ENCODE measurements at places on chromosomes 2 and 18.

DNA sequence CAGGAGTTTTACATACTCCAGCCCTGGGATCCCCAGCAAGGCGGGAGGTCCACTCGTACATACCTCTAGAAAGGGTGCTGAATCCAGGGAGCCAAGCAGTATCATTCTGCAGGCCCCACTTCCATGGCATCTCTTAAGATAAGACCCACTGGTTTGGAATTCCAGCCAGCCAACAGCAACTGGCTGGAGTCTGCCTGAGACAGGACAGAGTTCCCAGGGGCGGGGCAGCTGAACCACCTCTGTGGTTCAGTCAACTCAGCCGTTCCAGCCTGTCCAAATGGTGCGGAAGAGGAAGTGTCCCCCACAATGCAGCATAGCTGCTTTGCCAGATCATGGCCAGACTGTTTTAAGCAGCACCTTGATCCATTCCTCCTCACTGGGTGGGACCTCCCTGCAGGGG is 33.2 kb downstream of the ZNF892 start:
- no peak for DNase-seq

DNA sequence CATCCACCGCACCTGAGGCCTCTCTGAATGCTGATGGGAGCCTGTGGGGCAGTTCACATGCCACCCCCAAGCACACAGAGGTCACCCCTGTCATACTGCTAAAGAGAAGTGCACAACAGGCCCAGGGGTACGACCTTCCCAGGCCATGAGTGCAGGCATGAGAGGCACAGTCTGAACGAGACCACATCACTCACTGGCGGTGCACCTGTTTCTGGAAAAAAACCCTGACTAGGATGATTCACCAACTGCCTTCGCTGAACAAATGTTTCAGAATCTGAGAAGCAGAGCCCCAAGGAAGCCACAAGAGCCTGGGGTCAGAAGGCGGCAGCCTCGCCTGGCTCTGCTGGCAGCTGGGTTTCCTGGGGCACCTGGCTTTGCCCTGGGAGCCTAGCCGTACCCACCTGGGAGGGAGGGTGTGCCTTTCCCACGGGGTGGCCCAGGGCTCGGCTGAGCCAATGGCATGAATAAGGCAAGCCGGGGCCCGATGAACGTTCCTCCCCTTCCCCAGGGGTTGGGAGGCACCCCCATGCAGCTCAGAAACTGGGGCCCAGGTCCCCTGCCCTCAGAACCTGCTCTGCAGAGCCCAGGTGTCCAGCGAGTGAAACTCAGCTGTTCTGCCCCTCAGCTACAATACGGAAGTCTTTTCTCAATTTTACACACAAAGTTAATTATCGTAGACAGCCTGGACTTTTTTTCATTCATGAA is 73.8 kb downstream of the HDAC4 start:
- DNase-seq, result peak; percentile 89

- DNase-seq, result no peak
Observed at GRCh38 chr18:4232656-4233055, 222.5 kb downstream of the DLGAP1 start.

GRCh38 chr2:88059979-88060906 is 4.7 kb upstream of the KRCC1 start:
- DNase-seq, result peak; percentile 52

- no peak for DNase-seq
Observed at GRCh38 chr2:10720947-10721395, 459 bp upstream of the ATP6V1C2 start.

GRCh38 chr2:239687441-239687840 is 286.6 kb upstream of the HDAC4 start:
- DNase-seq, result no peak

GRCh38 chr2:64226611-64227010 is 82.4 kb upstream of the PELI1 start:
- DNase-seq, result no peak

GRCh38 chr2:40450796-40451430 is 977 bp downstream of the SLC8A1 start:
- DNase-seq, result no peak

GRCh38 chr2:190318931-190319554 is 583 bp downstream of the HIBCH start:
- peak; percentile 30 for DNase-seq

- no peak for DNase-seq
Observed at GRCh38 chr18:22173221-22173927, 4.0 kb downstream of the GATA6 start.

DNA sequence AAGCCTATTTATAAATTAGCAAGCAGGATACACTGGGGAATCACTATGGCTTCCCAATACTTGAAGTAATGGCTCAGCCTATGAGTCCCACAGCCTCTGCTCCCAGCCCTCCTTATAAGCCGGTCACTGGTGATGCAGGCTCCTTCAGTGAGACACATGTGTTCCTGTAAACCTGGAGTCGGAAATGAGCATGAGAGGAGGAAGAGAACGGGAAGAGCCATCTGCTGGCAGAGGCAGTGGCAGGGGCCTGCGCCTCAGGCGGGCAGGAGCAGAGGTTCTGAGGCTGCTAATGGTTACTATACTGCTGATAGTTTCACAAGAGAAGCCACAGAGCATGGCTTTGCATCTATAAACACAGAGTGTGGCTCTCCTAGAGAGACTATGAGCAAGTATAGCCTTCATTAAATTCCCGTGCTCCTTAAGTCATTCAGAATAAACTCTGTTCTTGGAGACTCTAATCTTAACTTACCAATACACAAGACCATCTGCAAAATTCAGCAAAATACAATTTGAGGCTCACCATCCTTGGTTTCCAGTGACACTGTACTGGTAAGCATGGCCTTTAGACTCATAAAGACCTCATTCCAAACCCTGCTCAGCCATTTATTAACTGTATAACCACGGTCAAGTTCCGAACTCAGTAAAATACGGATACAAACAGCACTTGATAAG is 63.3 kb downstream of the FBXO15 start:
- DNase-seq, result no peak

DNA sequence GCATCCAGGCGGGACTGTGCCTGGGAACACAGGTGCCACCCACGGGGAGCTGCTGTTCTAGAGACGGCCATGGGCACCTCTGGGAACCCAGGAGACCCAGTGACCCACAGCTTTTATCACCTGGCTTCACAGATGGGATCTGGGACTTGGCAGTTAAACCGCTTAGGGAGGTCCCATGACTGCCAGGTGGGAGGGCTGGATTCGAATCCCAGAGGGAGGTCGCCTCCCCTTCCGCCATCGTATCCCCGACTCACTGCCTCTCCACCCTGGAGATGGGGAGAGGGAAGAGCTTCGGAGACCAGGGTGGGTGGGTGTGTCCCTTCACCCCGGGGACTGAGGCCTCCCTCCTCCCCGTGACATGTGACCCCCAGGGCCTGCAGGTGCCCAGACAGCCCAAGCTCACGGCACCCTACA is 169.4 kb downstream of the RTP5 start:
- DNase-seq, result no peak

- no peak for DNase-seq
Observed at GRCh38 chr2:47741101-47741500, 41.8 kb upstream of the MSH6 start.

DNA sequence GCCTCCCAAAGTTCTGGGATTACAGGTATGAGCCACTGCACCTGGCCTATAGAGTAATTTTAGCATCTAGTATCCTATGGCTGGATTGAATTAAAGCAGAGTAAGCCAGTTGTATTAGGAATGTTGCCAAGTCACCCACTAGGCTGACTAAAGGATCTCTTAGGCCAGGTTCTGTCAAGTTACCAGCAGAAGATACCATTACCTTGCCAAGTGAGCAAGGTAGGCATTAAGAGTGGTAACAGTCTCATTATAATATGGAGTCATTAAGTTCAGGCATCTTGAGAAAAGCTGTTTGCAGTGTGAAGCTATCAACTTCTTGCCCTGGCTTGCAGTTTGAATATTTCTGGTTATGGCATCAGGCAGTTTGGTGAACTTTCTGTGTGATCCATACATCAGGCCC is 37.0 kb upstream of the MTCL1 start:
- no peak for DNase-seq

DNA sequence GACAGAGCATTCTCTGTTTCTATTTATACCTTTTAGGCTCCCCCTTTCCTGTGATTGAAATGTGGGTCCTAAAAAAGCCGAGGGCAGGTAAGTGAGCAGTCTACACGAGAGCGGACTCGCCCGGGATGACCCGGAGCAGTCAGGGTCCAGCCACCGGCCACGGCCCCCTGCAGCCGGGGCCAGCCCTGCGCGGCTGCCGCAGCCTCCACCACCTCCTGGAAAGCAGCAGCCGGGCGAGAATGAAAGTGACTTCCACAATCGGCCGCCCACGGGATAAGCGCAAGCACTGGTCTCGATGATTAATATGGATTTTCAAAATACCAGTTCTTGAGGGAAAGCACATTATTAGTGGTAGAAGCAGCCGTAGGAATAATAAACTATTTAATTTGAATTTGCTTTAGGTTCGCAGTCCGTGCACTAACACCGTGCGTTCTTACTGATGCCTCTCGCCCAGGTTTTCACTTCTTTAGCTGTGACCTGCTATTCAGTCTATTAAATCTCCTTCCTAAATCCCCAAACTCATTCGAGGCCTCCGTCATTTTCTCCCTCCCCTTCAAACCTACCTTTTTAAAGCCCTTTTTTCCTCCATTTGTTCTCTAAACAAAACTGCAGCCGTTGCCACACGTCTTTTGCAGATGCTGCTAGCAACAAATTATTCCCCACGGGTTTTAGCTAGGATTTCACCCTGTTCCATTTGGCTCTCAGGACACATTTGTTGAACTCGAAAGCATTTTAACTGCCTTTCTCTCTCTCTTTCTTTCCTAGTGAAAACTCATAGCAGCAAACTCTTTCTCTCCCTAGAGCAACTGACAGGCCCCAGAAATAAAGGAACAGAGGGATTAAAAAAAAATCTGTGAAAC is 1015.1 kb upstream of the PIK3C3 start:
- DNase-seq, result no peak

- DNase-seq, result peak; percentile 78
Observed at GRCh38 chr2:202178346-202178958, 59.9 kb downstream of the SUMO1 start.

- DNase-seq, result no peak
Observed at GRCh38 chr2:205524656-205525055, 157.6 kb upstream of the NRP2 start.

- no peak for DNase-seq
Observed at GRCh38 chr2:11540996-11541692, 7.3 kb downstream of the GREB1 start.

DNA sequence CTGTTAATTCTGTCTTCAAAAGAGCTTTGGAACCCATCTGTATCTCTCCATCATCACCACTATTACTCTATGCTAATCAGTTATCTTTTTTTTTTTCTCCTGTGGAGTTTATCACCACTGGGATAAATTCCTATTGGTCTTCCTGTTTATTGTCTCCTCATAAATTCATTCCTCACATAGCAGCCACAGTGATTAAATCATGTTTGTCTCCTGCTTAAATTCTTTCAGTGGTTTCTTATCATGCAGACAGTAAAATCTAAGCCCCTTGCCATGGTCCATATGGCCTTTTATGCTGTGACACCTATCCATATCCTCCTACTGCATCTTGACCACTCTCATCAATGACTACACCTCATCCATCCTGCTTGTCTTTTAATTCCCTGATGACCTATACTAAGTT is 239.8 kb upstream of the ZEB2 start:
- no peak for DNase-seq

DNA sequence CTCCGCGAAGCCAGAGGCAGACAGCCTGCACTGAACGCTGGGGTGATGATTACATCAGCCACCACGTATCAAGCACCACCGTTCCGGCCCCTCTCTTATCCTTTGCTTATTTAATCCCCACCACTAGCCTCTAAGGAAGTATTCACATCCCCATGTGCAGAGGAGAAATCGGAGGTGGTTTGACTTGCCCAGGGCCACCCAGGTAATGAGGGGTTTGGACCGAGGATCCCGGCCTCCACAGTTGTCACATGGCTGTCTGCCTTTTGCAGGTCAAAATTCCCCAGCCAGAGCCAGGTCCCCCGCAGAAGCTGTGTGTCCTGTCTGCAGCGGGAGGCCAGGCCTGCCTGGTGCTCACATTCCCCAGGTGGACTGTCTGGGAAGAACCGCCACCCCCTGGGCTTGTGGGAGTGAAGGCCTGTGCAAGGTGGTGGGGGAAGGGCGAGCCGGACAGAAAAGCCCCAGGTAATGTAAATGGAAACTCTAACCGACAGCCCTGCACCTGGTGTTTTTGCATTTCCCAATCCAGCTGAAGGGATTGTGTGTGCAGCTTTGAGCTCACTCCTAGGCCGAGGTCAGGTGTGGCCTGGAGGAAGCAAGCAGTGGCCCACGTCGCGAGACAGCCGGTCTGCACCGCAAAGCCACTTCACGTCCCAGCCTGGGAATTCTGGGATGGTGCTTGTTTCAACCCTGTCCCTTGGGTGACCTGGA is 108.5 kb upstream of the ID2 start:
- DNase-seq, result no peak

DNA sequence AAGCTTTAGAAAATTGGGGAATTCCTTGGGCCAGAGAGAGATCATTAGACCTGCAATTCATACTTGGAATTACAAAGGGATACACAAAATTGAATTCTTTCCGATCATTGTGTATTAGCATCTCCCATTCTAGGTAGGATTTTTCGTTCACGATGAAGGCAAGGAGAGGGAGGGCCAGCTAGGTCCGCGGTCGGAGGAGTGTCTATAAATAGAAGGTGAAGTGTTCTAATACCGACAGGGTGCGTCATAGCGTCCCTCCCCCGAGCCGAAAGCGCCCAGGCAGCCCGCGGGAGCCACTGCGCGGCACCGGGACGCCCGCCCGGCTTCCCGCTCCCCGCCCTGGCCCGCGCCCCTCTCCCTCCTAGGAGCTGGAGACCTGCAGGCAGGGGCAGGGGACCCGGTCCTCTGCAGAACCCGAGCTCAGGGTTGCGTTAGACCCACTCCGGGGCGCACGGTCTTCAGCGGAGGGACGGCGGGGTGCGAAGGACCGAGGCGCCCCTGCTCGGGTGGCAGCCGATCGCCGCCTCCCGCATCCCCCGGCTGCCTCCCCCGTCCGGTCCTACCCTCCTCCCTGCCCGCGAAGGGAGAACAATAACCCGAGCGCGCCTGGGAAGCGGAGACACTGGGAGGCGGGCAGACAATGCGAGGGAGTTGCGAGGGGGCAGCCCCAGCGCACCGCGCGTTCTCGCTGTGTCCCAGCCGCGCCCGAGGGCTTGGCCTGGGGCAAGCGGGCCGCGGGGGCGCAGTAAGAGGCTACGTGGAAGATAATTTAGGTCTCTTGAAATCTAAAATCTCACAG is 114.2 kb upstream of the SERTAD2 start:
- DNase-seq, result peak; percentile 86

DNA sequence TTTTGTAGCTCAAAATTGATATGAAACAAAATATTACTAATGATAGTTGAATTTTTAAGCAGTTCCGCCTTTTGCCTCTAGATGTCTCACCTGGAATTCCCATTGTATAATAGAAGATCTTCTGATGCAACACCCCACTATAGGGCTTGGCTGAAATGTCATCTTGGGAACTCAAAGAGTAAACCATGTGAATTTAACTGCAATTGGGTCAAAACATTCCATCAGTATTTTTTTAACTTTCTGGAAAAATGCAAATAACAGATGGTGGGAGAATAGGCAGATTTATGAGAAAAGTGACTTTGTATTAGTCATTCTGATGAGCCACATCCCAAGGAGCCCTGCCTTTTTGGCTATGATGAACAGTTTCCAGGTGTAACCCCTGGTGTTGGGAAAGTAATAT is 489.9 kb downstream of the NYAP2 start:
- DNase-seq, result peak; percentile 11

GRCh38 chr2:61291851-61292575 is 130.0 kb downstream of the C2orf74 start:
- no peak for DNase-seq

GRCh38 chr2:159921752-159922404 is 123.9 kb upstream of the CD302 start:
- peak; percentile 86 for DNase-seq

Data from activated CD4-positive, alpha-beta T cell treated with anti-CD3 and anti-CD28 coated beads, Interleukin-2, Interleukin-6, amounts not matched to agents 100 ng/mL and 50 ng/mL, durations not matched to agents 16 hours and 8 hours (primary cell).